NCI-H748 treated with DMSO at 0.1 percent for 48 hours (cell line): ENCODE measurements at places on chromosomes 16 and 17.

- DNase-seq = peak; percentile 40
Observed at GRCh38 chr16:83826146-83826913, 18.6 kb downstream of the HSBP1 start.

GRCh38 chr16:58462499-58462996 is 37.4 kb upstream of the NDRG4 start:
- DNase-seq = no peak

- DNase-seq = no peak
Observed at GRCh38 chr16:10932959-10933710, 9.1 kb downstream of the DEXI start.

DNA sequence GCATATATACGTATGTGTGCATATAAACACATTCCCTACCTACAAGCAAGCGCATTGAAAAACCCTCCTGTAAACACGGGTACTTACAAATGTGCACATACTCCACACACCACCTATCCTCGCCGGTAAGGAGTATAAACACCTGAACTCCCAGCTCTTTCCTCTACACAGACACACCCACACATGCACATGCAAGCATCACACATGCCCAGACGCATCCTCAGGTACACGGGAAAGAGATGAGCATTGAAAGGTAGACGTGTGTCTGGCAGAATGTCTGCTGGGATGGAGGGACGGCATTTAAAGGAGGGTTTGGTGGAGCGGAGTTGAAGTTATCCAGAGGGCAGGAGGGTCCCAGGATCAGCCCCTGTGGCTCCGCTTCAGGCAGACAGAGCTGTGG is 4.7 kb upstream of the SMTNL2 start:
- DNase-seq = no peak

DNA sequence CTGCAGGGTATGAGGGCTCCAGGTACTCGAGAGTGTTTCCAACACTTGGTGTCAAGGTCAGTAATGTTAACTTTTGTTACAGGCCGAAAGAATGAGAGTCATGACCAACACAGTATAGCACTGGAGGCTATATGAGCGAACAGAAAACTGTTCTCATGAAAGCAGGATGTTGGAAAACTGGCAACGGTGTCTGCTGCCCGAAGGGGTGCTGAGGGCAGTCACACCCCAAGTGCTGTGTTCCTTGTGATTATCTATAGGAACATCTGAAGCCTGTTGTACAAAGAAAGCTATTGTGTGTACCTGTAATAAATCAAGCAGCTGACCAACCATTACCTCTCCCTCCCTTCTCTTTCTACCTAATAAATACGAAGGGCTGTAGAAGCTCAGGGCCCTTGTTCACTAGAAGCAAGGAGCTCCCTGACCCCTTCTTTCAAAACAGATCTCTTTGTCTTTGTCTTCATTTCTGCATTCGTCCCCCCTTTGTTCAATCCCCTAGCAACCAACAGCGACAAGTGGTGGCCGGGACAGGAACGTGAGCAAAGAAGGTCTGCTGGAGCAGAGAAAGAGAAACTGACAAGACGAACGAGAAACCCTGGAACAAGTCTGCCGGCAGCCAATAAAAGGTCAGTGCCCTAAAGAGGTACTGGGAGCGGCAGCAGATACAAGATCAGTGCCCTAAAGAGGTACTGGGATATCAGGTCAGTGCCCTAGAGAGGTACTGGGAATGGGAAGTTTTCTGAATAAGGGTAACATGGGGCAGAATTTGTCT is 7.6 kb downstream of the CD300LD start:
- DNase-seq = no peak

DNA sequence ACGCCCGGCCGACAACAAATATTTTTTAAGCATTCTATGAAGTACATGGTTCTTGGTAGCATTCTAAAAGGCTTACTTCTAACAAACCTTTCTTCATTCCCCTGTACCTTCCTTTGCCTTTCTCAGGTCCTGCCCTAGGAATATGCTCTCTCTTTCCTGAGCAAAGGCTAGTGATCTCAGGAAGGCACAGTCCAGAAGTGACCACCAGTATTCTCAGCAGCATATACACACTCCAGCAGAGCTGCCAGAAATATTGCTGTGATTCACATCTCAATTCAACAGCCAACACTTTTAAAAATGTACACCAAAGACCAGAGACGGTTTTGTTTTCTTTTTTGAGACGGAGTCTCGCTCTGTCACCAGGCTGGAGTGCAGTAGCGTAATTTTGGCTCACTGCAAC is 41.4 kb upstream of the ANKFY1 start:
- DNase-seq = no peak

DNA sequence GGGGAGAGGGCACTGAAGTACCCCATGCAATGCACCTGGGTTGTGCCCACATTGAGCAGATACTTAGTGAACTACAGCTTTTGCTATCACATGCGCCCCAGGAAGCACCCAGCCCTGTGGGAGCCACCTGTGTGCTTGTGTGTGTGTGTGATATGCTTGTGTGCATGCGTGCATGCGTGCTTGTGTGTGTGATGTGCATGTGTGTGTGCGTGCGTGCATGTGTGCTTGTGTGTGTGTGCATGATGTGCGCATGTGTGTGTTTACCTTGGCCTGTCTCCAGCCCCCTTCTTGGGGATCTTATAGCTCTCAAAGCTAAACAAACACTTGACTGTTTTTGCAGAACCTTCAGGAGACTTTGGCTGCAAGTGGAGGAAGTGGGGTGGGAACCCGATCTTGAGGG is 841 bp downstream of the C16orf89 start:
- no peak for DNase-seq

GRCh38 chr17:45273551-45273957 is 11.7 kb upstream of the SPATA32 start:
- DNase-seq = no peak

DNA sequence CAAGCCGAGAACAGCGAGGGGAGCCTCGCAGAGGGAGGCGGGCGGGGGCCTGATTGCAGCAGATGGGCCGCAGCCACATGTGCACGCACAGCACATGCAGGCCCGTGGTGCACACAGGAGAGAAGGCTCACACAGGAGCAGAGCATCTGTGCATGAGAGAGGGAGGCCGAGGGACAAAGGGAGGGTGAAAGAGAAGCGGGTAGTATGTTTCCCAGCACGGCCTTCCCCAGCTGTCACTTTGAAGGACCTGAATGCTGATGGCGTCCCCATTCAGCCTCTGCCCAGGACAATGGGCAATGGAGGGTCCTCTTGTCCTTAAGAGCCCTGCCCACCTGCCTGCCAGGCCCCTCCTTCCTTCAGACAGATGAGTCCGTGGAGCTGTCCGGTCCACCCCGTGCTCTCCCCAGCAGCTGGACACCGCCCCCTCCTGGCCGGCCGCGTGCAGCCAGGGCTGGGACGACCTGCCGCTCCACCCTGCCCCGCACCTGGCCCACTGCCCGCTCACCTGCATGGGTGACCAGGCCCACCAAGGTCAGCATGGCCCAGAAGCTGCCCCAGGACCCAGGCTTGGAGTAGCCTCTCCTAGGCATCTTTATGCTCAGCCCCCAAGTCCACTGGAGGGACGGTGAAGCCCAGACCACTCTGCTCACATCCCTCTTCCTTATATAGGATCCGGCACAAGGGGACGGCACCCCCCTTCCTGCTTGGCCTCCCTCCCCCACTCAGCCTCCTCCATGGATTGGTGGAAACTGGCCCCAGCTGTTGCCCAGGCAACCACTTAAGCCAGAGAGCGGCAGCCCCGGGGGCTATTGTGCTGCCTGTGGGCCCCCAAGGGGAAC is at the start of gene BTBD17:
BTBD17 (minus strand) TSS at position 639 of the 839 bp plus-strand sequence; CDS start at position 590, 49 bp downstream.
- DNase-seq = peak; percentile 24

DNA sequence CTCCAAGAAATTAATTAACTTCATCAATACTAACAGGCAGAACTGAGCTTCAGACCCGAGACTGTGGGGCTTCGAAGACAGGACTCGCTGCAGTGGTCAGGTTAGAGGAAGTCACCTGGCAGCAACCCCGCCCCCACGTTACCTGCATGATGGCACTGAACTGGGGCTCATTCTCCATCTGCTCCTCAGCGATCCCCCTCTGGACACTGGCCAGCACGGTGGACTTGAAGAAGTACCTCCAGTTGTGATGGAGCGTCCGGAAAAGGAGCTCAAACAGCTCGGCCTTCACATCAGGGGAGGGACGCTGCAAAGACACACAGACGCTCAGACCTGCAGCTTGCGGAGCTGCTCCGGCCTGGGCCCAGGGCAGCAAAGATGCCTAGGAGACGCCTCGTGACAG is 40.9 kb upstream of the GSG1L start:
- DNase-seq = no peak

GRCh38 chr17:69637446-69638156 is 223.1 kb downstream of the MAP2K6 start:
- no peak for DNase-seq

GRCh38 chr16:30063278-30063892 is 2.2 kb upstream of the ALDOA start:
- no peak for DNase-seq

GRCh38 chr16:4519274-4520058 is 19.1 kb downstream of the CDIP1 start:
- DNase-seq = no peak

- DNase-seq = no peak
Observed at GRCh38 chr16:23941963-23942564, 106.3 kb downstream of the PRKCB start.

GRCh38 chr16:11016993-11017392 is 72.6 kb downstream of the CLEC16A start:
- no peak for DNase-seq

GRCh38 chr16:11976850-11977375 is 379 bp downstream of the SNX29 start:
- DNase-seq = no peak

DNA sequence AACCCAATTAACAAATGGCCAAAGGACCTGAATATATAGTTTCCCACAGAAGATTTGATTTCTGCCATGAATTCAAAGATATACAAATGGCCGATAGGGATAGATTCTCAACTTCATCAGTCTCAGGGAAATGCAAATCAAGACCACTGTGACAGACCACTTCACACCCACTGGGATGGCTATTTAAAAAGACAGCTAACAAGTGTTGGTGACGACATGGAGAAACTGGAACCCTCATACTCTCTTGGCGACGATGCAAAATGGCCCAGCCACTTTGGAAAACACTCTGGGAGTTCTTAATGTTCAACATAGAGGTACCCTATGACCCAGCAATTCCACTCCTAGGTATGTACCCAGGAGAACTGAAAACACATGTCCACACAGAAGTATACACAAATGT is 17.4 kb upstream of the KREMEN2 start:
- DNase-seq = no peak

DNA sequence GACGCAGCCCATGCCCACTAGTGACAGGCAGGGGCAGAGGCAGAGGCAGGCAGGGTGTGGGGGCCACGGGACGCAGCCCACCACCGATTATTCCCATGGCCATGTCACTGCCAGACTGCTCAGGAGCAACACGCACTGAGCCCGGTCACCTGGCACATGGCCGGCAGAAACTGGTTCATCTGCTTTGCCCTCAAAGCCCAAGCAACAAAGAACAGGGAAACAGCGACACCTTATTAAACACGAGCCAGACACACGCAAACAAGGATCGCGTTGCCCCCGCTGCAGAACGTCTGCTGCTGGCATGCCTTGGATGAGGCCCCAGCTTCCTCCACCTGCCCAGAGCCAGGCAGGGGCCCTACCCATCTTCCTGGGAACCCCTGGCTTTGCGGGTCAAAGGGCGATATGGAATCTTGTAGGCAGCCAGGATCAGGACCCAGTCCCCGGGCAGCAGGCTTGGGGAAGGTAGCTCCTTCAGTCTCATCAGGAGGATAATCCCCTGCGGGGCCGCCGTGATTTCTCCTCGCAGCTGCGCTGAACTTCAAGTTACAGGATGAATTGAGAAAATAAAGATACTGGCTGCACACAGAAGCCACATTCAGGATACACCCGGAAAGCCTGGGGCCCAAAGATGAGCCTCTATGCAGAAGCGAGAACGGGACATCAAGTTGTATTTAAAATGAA is 4.8 kb downstream of the TBC1D16 start:
- peak; percentile 51 for DNase-seq

DNA sequence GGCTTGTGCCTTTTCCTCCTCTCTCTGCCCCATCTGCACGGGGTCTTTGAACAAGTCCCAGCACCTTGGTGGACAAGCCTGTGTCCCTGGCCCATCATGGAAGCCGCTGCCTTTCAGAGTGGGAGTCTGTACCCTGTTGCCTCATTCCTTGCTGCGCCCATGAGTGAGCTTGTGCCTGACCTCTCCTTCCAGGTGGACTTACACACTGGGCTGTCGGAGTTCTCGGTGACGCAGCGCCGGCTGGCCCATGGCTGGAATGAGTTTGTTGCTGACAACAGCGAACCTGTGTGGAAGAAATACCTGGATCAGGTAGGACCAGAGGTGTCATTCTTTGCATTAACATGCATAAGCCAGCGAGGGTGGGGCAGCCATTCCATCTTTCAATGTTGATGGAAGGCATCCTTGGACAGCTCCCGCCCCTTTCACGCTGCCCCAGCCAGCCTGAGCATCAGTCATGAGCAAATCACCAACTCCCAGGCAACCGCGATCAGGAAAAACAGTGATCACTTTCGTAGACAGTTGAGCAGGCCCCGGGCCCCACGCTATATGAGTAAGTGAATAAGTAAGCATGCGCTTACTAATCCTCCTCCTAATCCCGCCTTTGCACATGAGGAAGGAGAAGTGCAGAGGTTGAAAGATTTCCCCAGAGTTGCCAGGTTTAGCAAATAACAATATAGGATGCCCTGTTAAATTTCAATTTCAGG is 36.8 kb downstream of the ATP2C2 start:
- no peak for DNase-seq

DNA sequence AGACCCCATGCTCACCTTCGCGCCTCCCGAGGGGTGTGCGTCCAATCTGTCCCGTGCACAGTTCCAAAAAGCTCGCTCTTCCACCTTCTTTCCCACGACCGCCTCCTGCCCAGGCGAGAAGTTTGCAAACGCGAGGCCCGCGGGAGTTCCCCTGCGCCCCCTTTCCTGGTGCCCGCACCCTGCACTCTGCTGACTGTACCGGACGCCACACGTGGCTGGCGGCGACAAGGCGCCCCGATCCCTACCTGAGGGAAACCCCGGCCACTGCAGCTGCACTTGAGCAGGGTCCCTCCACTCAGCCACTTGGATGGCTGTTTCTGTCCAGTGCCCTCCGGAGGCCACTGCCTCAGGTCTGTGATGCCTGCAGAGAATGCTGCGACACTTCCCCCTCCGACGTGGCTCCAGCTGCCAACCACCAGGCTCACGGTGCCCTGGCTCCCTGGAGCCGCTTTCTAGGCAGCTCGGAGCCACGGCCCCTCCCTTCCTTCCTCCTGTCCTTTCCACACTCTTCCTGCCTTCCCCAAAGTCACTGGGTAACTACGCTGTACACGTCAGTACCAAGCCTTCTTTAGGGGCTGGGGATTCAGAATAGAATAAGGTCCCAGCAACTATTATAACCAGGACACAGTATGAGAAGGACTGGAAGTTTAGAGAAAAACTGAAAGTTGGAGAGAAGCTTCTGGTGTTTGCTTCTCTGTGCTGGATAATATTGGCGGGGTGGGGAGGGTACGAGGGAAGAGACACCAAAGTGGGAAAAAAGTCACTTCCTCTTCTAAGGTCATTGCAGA is at the start of gene MLKL:
MLKL (minus strand) TSS at position 425 of the 788 bp plus-strand sequence. CDS start 5,105 bp downstream, outside the sequence.
- peak; percentile 18 for DNase-seq

GRCh38 chr16:82703871-82704768 is 77.4 kb downstream of the CDH13 start:
- DNase-seq = no peak
